ENCODE measurements at places on chromosomes 6 and 20.

- no peak for DNase-seq
Observed at GRCh38 chr20:51972056-51972455, 169.7 kb upstream of the SALL4 start.

DNA sequence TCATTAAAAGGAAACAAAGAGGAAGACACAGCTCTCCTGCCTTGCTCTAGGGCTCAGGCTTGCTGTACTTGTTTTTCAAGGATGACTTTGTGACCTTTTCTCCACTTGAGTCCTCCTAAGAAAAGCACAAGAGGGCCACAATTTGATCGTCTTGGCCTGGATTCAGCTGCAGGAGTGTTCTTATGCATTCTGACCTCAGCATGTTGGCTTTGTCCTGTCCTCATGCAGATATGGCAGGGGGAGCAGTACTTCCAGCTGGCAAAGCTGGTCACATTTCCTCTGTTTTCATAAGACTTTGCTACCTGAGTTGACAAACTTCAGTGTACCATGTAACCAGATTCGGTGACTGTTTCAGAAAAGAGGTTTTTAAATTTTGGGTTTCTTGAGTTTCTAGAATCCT lies 30.8 kb downstream of the KDM1B start:
- no peak for DNase-seq

DNA sequence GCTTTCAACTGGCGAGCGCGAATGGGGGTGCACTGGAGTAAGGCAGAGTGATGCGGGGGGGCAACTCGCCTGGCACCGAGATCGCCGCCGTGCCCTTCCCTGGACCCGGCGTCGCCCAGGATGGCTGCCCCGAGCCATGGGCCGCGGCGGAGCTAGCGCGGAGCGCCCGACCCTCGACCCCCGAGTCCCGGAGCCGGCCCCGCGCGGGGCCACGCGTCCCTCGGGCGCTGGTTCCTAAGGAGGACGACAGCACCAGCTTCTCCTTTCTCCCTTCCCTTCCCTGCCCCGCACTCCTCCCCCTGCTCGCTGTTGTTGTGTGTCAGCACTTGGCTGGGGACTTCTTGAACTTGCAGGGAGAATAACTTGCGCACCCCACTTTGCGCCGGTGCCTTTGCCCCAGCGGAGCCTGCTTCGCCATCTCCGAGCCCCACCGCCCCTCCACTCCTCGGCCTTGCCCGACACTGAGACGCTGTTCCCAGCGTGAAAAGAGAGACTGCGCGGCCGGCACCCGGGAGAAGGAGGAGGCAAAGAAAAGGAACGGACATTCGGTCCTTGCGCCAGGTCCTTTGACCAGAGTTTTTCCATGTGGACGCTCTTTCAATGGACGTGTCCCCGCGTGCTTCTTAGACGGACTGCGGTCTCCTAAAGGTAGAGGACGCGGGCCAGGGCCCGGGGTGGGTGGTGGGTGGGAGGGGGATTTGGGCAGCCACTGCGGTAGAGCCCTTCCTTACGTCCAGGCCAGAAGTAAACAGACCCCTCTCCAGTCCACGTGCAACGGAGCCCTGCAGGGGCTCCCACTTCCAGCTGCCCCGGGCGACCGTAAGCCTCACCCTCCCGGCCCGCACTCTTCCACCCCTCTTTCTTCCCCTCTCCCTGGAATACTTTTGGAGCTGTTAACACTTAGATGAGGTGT lies 998 bp downstream of the BMP2 start:
- no peak for DNase-seq

DNA sequence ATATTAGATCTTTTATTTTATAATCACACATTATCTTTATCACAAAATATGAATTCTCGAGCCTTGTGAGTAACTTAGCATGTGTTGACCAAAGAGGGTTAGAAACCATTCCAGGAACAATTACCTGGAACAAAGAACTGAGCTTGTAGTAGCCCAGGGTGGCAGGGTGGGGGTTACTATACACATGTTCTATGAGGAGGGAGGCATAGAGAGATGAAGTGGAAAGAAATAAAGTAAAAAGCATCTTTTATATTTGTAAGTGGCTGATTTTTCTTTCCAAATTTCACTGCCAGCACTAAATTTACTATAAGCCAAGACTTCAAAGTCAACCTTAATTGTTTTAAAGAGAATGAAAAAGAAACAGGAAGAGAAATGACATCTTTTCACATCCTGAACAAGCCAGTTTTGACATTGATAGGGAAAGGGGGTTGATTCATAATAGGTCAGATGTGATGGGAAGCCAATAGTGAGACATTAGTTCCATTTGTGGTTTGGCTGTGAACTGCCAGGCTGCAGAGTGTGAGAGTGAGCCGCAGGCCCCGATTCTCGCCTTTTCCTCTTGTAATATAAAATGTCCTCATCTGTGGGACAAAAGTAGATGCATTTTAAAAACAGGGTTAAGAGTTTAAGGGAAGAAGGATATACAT lies 52.7 kb upstream of the MYB start:
- no peak for DNase-seq

- DNase-seq = no peak
Observed at GRCh38 chr20:17273717-17274116, 46.9 kb downstream of the PCSK2 start.

DNA sequence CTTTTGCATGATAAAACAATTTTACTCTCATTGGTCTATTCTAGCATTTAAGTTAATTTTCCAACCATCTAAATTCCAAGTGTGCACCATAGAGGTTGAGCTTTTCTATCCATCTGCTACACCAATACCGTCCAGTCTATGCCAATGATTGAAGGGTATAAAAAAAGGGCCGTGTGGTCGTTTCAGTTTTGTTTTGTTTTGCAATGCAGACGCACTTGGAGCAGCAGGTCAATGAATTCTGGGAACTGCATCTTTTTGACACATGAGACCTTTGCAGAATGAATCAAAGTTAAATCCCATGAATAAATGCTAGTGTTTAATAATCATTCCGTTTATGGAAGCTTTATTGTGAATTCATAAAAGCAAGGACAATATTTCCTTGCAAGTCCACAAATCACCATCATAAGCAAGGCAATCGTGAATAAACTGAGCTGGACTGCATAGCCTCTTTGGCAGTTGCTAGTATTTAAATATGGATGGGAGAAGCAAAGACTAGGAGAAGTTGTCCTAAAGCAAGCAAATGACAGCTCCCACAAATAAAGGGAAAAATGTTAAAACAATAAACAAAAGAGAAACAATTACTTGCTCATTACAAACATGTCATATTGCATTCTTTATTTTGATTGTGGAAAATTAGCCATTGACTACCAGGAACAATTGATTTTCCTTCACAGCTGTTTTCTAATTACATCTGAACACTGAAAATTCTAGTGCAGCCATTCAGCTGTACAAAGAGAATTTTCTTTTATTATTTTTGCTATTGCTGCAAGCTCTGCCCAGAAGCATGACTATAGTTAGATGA lies 649.7 kb upstream of the GJE1 start:
- no peak for DNase-seq

GRCh38 chr6:88662653-88663174 lies 300.7 kb downstream of the RNGTT start:
- DNase-seq = no peak

GRCh38 chr6:26327450-26328264 lies 37.3 kb upstream of the BTN3A2 start:
- no peak for DNase-seq

DNA sequence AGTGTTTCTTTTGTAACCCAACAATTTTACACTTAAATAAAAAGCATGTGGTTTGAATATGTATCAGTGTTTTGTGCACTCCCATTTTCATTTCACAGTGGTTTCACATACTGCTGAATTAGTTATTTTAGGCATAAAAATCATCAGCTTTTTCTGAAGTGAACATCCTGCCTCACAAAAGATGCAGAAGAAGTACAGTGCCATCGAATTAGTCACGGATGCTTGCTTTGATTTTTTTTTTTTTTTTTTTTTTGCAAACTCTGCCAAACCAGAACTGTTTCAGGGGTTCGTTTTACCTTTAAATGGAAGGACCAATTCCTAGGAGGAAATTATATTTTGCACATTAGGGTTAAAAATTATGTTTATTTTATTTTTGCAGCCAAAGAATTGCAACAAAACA lies 158.6 kb downstream of the RPS12 start:
- no peak for DNase-seq

DNA sequence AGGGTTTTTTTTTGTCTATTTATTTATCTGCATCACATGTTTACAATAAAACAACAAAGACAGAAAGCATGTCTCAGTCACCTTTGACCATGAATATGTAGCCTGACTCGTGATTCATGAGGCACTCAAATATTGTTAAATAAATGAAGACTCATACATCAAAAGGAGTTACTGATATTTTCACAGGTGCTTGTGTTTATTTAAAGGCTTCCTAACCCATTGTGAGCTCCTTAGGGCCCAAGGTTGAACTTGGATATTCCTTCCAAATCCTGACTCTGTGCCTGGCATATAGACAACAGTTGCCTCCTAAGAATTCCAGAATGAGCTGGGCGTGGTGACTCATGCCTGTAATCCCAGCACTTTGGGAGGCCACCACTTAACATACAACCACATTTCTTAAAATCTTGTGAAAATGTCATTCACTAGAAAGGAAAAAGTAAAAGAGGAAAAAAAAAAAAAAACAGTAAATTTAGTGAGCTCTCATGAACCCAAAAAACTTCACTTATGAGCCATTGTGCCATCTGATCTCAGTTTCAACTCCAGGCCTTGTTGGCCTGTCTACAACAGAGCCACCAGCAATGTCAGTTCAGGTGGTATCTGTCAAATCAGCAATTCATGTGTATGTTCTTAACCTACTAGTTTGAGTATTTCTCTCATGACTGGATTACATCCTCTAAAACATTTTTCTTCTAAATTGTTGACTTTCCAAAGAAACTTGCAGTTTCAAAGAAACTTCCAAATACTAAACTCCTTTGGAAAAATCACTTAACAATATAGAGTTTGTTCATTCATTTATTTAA lies 162.7 kb upstream of the MARCKS start:
- DNase-seq = no peak

DNA sequence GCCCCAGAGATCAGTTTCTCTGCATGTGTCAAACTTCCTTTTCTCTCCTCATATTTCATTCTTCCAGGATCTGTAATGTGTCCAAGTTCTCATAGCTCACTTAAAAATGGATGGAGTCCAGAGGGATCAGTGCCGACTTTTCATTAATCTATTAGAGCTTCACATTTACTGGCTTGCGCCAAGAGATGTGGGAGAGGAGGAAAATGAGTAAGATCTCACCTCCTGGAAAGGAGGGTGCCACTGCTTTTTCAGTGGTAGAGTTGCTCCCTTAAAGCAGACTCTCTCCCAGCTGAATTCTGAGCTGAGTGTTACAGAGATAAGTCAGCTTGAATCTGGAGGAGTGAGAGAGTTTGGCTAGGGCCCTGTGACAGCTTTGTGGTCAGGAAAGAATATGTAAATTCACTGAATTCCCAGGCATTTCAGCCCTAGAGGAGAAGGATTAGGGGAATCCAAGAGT lies 175.9 kb downstream of the SOX4 start:
- peak; percentile 91 for DNase-seq

GRCh38 chr20:36800410-36800809 lies 26.8 kb upstream of the DSN1 start:
- no peak for DNase-seq

GRCh38 chr6:30612213-30612612 lies 4.8 kb downstream of the PPP1R10 start:
- no peak for DNase-seq

GRCh38 chr20:32218156-32218900 lies 10.6 kb downstream of the POFUT1 start:
- DNase-seq = no peak

DNA sequence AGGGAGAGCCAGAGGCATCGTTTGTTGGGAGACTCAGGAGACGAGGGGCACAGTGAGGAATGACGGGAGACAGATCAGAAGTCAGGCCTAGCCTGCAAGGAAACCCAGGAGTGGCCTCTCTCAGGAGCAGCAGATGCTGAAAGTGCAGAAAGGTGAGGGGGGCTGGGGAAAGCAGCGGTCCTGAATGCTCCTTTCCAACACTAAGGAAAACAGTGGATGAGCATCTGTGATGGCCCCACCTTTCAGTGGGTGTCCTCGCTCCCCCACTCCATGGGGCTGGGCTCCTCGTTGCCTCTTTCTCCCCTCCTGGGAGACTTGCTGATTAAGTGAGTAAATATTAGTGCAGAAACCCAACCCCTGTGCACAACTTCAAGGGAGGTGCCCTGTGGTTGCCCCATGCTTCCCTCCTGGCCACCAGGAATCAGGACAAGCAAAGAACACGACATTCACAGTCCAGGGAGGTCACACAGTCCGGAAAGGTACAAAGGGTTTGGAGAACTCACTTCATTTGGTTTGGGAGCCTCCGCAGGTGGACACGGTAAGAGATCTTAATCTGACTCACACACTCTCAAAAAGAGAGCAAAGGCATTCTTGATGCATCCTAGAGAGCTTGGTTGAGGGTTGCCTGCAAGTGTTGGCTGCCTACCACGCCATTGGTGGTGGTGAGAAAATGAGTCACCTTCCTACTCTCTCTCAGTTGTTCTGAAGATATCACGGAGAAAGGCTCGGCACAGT lies 9.7 kb upstream of the BPIFB1 start:
- DNase-seq = no peak

DNA sequence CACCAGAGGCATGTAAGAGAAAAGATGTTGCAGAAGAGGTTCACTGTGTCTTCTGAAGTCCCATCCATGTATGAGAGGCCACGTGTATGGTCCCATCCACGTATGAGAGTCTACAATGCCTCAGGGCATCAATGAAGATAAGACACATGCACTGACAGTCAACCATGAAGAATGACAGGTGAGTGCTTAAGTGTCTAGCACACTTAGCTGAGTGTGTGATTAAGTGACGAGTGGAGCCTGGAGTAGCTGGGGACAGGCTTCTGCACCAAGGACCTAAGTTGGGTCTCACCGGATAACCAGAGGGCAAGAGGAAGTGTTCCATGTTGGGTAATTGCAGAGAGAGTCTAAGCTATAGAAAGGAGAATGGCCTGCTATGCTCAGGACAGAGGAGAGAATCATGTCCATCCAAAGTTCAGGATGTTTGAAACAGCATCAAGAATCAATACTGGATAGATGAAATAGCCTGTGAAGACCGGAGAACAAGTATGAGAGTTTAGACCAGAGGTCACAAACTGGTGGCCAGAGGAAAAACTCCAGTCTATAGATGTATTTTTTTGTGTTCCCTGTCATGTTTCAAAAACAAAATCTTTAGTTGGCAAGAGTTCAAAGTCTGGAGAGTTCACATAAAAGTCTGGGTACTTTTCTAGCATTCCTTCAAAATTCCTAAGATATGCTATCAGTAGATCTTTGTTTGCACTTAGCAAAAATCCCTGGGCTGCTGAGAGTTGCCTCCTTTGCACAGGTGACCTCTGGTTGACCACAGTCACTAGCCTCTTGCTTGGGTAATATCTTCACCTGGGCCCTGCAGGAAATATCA lies 165.8 kb downstream of the KIF16B start:
- no peak for DNase-seq

DNA sequence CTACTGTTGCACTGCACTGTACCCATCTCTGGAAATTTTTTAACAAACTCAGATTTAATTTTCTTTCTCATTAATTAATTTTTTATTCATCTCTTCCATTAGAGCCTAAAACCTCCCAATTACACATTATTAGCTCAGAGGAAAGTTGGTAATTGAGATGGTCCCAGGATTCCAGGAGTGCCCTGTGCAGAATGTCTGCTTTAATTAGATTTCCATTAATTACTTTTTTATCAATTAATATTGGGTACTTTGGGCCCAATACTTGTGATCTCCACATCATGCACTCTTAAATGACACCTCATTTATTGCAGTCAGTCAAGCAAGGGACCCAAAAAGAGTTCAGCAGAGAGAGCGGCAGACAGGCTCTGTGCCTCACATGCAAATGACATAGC lies 232.0 kb downstream of the PTPRT start:
- no peak for DNase-seq

GRCh38 chr6:22062807-22063408 lies 233.9 kb downstream of the PRL start:
- DNase-seq = no peak

- DNase-seq = no peak
Observed at GRCh38 chr6:161393839-161394364, 120.0 kb upstream of the AGPAT4 start.
